HCT116 (cell line): ENCODE measurements at places on chromosomes 6 and 20.

DNA sequence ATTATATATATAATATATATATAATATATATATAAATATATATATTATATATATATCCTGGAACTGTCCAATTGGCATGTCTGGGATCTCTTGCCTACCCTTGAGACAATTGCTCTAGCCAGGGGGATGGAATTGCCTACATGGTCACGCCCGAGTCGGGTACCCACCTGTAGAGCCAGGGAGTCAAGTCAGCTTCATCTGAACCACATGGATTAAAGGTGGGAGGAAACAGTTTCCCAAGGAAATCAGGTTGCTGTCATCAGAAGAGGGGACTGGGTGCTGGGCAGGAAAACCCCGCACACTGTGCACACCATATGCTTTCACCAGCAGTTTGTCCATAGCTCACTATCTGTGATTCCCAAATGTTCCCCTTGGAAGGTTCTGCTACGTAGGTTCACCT is 252.5 kb upstream of the NOX3 start:
- H3K27me3 ChIP-seq, result no peaks in the 10 kb centered on the region
- no peaks in the 10 kb centered on the region for H3K36me3 ChIP-seq
- DNase-seq, result no peak
- no peak overlapping the region for H3K4me3 ChIP-seq
- no peaks in the 10 kb centered on the region for H3K4me1 ChIP-seq

- peaks cover 12% of the 10 kb centered on the region for H3K36me3 ChIP-seq
- H3K27ac ChIP-seq, result no peak overlapping the region
- no peak for DNase-seq
- no peaks in the 10 kb centered on the region for H3K4me1 ChIP-seq
These were observed 28.7 kb downstream of the DNAJC5 start for GRCh38 chr20:63923651-63924050.

DNA sequence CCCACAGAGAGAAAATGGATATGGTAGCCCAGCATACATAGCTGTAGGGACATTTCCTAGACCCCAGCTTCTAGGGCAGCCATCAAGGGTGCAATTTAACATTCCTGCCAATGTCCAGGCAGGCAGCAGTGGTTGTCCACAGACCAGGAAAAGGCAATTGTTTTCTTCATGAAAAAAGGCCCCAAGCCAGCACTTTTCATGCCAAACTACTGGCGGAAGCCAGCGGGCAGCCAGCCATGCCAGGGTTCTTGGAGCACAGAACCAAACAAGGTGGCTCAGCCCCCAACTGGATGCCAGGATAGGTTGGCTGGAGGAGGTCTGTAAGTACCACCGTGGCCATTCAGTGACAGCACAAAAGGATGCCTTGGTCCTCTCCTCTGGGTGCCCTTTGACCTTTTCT is 94.6 kb downstream of the BANF2 start:
- DNase-seq, result no peak
- H3K4me1 ChIP-seq, result no peaks in the 10 kb centered on the region
- no peaks in the 10 kb centered on the region for H3K36me3 ChIP-seq
- H3K27me3 ChIP-seq, result no peaks in the 10 kb centered on the region
- H3K27ac ChIP-seq, result no peak overlapping the region

- no peaks in the 10 kb centered on the region for H3K27me3 ChIP-seq
- no peak overlapping the region for H3K27ac ChIP-seq
- H3K36me3 ChIP-seq, result no peaks in the 10 kb centered on the region
- H3K4me3 ChIP-seq, result no peak overlapping the region
These were observed 121.2 kb downstream of the RFPL4B start for GRCh38 chr6:112468359-112468758.
